ENCODE measurements at places on chromosomes 11 and 22.

- peak; percentile 96 for DNase-seq
Measured at GRCh38 chr11:8768625-8769333, 86.2 kb downstream of the RPL27A start.

DNA sequence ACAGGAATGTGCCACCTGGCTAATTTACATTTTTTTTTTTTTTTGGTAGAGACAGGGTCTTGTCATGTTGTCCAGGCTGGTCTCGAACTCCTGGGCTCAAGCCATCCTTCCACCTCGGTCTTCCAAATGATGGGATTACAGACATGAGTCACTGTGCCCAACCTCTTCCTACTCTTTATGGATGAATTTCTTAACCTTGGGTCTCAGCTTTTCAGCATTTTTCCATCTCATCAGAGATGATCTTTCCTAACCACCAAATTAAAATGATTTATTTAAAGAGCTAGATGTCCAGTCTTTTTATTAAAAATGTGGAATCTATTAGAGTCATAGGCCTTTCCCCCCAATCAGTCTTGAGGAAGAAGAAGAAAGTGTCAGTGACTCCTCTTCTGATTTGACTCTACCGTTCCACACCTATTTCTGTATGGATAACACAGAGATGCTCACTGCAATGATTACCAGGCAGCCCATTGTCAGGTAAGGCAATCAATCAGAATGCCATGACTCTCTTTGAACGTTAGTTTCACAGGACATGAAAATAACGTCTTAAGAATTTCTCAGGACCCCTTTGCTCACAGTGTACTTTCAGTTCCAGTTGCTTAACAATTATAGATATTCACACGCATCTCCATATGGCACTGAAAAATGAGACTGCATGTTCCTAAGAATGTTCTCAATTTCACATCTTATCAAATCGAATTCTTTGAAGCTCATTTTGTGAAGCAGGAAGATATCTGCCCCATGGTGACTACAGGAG lies 51.0 kb downstream of the MIAT start:
- DNase-seq, result peak; percentile 70

DNA sequence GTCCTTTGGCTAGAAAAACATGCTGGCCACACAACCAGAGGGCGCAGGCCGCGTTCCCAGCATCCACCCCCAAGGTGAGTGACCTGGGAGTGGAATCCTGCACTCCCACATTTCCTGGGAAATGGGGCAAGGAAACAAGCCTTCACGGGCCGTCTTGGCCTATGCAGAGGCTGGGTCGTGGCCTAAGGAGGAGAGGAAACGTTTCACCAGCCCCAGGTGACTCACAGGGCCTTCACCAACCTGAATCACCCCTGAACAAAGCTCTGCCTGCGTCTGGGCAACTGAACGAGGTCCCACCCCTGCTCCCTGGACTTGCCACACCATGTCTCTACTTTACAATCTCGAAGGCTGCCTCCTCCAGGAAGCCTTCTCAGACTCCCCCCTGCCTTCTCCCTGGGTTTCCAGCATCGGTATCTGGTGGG lies 13.2 kb downstream of the MYH9 start:
- peak; percentile 62 for DNase-seq

- DNase-seq, result no peak
Measured at GRCh38 chr11:114891911-114892310, 213.6 kb downstream of the NXPE2 start.

DNA sequence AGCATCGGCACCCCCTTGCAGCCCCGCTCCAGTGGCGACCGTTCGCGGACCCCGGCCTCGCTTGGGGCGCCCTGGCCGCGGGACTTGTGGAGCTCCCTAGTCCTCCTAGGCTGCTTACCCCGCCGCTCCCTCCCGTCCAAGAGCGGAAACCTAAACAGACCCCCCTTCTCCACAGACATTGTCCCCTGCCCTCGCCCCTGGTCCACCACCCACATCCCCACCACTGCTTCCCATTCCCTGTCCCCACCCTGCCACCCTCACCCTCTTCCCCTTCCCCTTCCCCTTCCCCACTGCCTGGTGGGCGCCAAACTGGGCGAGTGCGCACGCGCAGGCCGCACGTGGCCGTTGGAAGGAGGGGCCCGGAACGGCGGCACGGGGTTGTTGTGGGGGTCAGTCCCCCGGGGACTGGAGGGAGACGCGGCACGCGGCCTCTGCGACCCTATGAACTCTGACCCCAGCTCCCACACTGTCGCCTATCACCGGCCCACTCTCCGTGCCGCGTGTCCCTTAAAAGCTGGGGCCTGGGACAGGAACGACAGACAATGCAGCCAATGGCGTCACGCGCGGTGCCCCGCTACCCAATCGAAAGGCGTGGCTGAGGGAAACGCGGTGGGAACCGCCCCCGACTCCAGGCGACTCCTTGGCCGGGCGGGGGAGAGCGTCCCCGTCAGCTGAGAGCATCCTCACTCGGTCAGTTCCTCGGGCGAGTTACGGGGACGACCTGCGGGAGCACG lies at the start of gene SNX32:
TSS of gene SNX32 (plus strand) at position 667 of the 734 bp plus-strand sequence. CDS start 103 bp downstream, outside the sequence.
- DNase-seq, result peak; percentile 89

- peak; percentile 80 for DNase-seq
Measured at GRCh38 chr11:86818462-86819192, 18.3 kb downstream of the PRSS23 start.

DNA sequence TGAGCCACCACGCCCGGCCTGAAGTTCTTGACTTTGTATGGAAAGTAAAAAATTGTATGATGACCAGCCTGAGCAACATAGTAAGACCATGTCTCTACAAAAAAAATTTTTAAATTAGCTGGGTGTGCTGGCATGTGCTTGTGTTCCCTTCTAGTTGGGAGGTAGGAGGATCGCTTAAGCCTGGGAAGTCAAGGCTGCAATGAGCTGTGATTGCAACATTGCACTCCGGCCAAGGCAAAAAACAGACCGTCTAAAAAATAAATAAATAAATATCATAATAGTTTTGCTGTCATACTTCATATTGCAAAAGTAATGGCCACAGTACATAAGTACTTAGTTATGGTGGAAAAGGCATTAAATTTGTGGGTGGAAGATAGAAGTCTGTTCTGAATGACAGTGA lies 3.4 kb downstream of the AGBL2 start:
- DNase-seq, result no peak

DNA sequence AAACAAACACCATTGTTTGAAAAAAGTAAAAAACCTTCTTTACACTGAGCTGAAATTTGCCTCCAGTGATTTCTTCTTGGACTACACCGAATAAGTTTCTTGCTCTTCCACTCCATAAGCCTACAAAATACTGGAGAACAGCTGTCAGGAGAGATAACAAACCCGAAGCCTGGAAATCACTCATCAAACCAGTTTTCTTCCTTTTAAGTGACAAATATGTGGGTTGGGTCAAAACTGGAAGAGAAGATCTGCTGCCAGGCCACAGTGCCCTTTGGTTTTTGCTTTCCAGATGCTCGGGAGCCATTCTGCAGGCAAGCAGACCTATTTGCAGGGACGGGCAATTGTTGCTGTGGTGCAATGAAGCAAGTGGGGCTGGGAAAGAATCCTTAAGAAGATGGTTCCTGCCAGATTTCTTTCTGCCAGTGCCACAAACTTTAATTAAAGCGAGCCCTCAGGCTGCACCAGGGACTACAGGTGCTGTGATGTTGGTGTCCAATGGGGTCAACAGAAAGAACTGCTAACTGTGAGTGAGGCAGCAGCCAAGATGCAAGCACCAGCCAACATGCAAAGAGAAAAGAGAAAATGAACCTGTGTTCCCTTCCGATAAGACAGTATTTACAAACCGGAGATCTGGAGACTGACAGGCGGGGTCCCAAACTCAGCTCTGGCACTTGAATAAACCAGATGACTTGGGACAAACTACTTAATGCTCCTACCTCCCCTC lies 44.8 kb upstream of the SMCO4 start:
- DNase-seq, result no peak

DNA sequence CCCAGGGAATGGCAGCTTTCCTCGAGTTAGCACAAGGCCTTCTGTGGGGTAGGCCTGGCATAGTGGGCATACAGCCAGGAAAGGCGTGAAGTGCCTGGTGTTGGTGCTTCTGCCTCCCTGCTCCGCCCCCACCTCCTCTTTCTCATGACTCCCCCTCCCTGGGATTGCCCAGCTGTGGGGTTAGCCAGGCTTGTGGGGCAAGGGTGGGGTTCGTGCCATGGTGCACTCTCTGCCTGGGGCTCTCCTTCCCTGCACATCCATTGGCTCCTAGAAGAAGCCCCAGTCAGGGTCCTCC lies 236.8 kb upstream of the NCAM1 start:
- DNase-seq, result no peak

- no peak for DNase-seq
Measured at GRCh38 chr22:50735739-50736030, 2.3 kb upstream of the ACR start.

- no peak for DNase-seq
Measured at GRCh38 chr11:117462183-117462863, 134.7 kb downstream of the CEP164 start.

- no peak for DNase-seq
Measured at GRCh38 chr11:45395421-45395820, 109.3 kb upstream of the SYT13 start.

DNA sequence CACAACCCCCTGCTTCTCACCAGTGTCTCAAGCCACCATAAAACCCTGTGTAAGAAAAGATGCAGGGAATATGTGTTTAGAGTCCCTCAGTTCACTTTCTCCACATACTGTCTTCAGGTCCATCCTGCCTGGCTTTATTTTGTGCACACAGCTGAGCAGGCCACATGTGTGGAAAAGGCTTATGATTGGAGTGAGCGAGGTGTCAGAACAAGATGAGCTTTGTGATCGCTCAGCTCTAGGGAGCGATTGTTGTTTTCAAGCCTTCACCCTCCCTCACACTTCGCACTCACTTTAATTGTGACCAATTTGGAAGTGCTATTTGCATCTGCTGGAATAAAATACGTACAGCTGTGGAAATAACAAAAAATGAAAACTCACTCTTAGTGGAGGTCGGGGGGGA lies 931.1 kb upstream of the TENM4 start:
- no peak for DNase-seq

DNA sequence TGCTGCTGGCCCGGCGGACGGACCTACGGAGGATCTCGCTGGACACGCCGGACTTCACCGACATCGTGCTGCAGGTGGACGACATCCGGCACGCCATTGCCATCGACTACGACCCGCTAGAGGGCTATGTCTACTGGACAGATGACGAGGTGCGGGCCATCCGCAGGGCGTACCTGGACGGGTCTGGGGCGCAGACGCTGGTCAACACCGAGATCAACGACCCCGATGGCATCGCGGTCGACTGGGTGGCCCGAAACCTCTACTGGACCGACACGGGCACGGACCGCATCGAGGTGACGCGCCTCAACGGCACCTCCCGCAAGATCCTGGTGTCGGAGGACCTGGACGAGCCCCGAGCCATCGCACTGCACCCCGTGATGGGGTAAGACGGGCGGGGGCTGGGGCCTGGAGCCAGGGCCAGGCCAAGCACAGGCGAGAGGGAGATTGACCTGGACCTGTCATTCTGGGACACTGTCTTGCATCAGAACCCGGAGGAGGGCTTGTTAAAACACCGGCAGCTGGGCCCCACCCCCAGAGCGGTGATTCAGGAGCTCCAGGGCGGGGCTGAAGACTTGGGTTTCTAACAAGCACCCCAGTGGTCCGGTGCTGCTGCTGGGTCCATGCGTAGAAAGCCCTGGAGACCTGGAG lies 74.1 kb downstream of the LRP5 start:
- DNase-seq, result no peak

DNA sequence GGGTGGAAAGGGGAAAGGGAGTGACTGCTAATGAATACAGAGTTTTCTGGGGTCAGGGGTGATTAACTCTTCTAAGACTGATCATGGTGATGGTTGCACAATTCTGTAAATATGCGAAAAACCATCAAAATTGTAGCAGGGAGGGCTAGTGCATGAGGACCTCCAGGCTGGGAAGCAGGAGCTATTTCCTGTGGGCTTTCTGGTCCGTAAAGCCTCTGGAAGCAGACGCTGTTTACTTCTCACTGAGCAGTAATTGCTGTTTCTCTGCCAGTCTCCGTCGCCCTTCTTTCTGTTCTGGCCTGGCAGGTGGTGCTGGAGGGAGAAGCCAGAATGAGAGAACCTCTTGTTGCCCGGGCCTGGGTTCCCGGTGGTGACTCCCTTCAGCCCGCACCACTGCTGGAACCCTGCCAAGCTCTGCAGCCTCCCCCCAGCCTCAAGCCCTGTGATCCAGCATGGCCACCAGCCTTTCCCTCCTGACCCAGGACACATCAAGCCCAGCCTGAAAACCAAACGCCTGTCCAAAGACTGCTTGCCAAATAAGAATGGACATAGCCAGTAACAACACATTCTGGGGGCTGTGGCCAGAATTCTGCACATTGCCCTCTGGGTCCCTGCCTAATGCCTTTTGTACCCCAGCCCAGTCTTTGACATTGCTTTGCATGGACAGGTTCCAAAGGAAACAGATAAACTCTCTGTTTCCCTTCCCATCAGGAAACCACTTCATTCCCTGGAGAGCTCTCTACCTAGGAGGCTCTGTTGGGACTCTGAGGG lies 201.0 kb upstream of the NAV2 start:
- no peak for DNase-seq

- DNase-seq, result no peak
Measured at GRCh38 chr11:70928854-70929598, 323.4 kb downstream of the SHANK2 start.
